ENCODE measurements at places on chromosomes 1 and 21. TPM values are rescaled to one million over a fixed set of nuclear protein-coding genes. Genes with fewer than 3 reads are reported as not detected.
A peak's percentile ranks its signal among the peaks of the same experiment; 100 is the strongest.

ALX3 gene
- total RNA-seq: not detected

TFB2M gene
- total RNA-seq: 20.5 TPM

TSPEAR gene
- not detected for total RNA-seq

HES4 gene
- total RNA-seq: not detected

SDHB gene
- total RNA-seq: 157 TPM

ESRRG gene
- not detected for total RNA-seq

TCEA3 gene
- total RNA-seq: not detected

C8B gene
- not detected for total RNA-seq

TBX19 gene
- 1.1 TPM for total RNA-seq

LAD1 gene
- total RNA-seq: 0.76 TPM

GRCh38 chr1:15219280-15220023 lies 27.6 kb upstream of the FHAD1 start:
- no peaks in the 10 kb centered on the region for H3K27me3 ChIP-seq
- H3K4me3 ChIP-seq: no peak overlapping the region
- no peak overlapping the region for H3K27ac ChIP-seq
- no peaks in the 10 kb centered on the region for H3K4me1 ChIP-seq

- H3K27ac ChIP-seq: peak overlapping the region; percentile 73
- no peak for DNase-seq
- H3K4me1 ChIP-seq: peaks cover 75% of the 10 kb centered on the region
- peaks cover 10% of the 10 kb centered on the region for H3K36me3 ChIP-seq
Observed at GRCh38 chr1:1858382-1859086, 32.4 kb downstream of the GNB1 start.

- DNase-seq: no peak
- no peaks in the 10 kb centered on the region for H3K27me3 ChIP-seq
- H3K27ac ChIP-seq: no peak overlapping the region
- H3K36me3 ChIP-seq: no peaks in the 10 kb centered on the region
Observed at GRCh38 chr1:58573705-58574591, 3.1 kb downstream of the TACSTD2 start.

GRCh38 chr1:223223091-223223995 lies 80.3 kb upstream of the TLR5 start:
- H3K27ac ChIP-seq: peak overlapping the region; percentile 34
- no peak for DNase-seq
- peaks cover 26% of the 10 kb centered on the region for H3K4me1 ChIP-seq
- no peaks in the 10 kb centered on the region for H3K36me3 ChIP-seq

- H3K36me3 ChIP-seq: no peaks in the 10 kb centered on the region
- peaks cover 7% of the 10 kb centered on the region for H3K4me1 ChIP-seq
- DNase-seq: no peak
- no peak overlapping the region for H3K4me3 ChIP-seq
Observed at GRCh38 chr1:202250982-202251381, 57.4 kb downstream of the LGR6 start.

DNA sequence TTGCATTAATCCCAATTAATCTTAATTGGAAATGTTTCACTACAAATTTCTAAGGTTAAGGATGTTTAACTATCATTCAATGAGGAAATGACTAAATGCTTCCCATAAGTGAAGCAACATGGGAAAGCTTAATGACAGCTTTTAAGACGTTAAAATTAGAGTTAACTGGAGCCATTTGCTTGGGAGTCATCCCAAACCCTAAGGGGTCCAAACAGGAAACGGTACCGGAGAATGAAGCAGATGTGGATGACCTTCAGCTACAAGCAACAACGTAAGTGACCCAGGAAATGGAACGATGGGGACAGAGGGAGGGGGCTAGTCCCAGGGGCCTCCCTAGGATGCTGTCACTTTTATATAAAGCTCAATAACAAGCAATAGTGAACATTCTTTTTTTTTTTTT lies 62.2 kb downstream of the CAPZB start:
- H3K27me3 ChIP-seq: no peaks in the 10 kb centered on the region
- H3K4me3 ChIP-seq: no peak overlapping the region
- H3K27ac ChIP-seq: no peak overlapping the region
- H3K4me1 ChIP-seq: no peaks in the 10 kb centered on the region

DNA sequence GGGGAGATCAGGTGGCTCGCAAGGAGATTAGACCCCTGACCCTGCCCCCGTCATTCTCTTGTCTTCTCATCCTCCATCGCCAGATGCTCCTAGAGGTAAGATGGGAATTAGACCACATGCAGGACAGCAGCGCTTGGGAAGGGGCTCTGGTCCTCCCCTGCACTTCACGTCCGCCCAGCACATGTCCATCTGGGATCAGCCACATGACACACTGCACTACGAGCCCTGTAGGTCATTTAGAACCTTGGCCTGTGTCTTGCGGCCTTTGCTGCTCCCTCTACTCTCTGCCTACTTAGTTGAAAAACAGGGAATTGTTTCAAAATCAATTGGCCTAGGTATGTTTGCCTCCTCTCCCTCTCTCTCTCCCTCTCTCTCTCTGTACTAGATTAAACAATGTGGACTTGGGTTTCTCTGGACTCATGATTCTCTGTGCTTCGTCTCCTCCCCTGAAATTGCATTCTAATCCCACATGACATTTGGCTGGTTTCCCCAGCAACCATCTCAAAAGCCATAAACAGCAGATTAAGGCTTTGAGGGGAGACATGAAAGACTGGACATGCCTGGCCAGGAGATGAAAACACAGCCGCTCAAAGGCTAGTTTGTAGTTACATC lies 3.8 kb upstream of the NCMAP start:
- H3K36me3 ChIP-seq: no peaks in the 10 kb centered on the region
- peaks cover 18% of the 10 kb centered on the region for H3K4me1 ChIP-seq
- H3K4me3 ChIP-seq: no peak overlapping the region
- no peaks in the 10 kb centered on the region for H3K27me3 ChIP-seq
- DNase-seq: no peak

DNA sequence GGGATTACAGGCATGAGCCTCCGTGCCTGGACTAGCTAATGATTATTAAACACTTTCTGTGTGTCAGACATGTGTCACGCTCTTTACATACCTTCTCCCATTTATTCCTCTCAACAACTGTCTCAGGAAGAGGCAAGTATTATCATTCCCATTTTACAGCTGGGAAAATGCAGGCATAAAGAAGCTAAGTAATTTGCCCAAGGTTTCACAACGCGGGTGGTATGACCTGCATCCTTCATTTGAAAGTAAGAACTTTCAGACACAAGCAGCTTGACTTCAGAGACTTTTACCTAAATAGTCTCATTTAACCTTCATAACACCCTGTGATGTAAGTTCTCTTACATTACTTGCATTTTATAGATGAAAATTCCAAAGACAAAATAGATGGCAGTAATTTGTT lies 1.0 kb upstream of the ZSCAN20 start:
- no peak overlapping the region for H3K27ac ChIP-seq
- H3K27me3 ChIP-seq: no peaks in the 10 kb centered on the region
- 0 out of 2 replicates have a peak overlapping the region, but pooled peaks have one; percentile 62 for H3K4me3 ChIP-seq
- no peaks in the 10 kb centered on the region for H3K36me3 ChIP-seq
- DNase-seq: no peak

DNA sequence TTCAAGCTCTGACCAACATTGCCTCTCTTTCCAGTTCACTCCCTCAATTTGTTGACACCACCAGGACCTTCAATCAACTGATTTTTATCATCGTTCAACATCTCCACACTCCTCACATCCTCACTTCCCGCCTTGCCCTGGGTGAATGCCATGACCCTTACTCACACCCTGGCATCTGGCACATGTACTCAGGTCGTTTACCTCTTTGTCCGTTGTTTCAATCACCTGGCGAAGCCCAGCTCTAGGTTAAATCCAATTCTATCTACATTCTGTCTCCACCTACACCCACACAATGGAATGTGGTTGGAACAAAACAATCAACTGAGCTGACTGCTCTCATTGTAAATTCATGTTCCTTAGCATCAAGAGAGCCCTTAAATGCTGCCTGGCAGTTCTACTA lies 24.2 kb upstream of the TBX15 start:
- no peaks in the 10 kb centered on the region for H3K4me1 ChIP-seq
- no peaks in the 10 kb centered on the region for H3K36me3 ChIP-seq
- H3K4me3 ChIP-seq: no peak overlapping the region
- DNase-seq: no peak

GRCh38 chr1:5597991-5598823 lies 394.0 kb downstream of the NPHP4 start:
- DNase-seq: peak; percentile 59
- no peaks in the 10 kb centered on the region for H3K27me3 ChIP-seq
- no peaks in the 10 kb centered on the region for H3K4me1 ChIP-seq
- H3K36me3 ChIP-seq: no peaks in the 10 kb centered on the region
- H3K27ac ChIP-seq: no peak overlapping the region

DNA sequence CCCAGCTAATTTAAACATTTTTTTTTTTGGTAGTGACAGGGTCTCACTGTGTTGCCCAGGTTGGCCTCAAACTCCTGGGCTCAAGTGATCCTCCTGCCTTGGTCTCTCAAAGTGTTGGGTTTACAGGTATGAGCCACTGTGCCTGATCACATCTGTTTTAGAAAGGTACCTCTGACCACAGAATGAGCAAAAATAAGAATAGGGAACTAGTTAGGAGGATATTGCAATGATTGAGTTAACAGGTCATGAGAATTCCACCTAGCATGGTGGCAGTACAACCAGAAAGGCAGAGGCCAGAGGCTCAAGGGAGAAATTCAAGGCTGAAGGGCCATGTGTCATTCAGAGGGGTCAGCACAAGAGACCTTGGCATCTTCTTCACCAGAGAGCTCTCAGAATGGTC lies 49.6 kb downstream of the ELAPOR1 start:
- H3K27ac ChIP-seq: no peak overlapping the region
- H3K27me3 ChIP-seq: no peaks in the 10 kb centered on the region
- peaks cover 9% of the 10 kb centered on the region for H3K4me1 ChIP-seq
- H3K4me3 ChIP-seq: no peak overlapping the region

DNA sequence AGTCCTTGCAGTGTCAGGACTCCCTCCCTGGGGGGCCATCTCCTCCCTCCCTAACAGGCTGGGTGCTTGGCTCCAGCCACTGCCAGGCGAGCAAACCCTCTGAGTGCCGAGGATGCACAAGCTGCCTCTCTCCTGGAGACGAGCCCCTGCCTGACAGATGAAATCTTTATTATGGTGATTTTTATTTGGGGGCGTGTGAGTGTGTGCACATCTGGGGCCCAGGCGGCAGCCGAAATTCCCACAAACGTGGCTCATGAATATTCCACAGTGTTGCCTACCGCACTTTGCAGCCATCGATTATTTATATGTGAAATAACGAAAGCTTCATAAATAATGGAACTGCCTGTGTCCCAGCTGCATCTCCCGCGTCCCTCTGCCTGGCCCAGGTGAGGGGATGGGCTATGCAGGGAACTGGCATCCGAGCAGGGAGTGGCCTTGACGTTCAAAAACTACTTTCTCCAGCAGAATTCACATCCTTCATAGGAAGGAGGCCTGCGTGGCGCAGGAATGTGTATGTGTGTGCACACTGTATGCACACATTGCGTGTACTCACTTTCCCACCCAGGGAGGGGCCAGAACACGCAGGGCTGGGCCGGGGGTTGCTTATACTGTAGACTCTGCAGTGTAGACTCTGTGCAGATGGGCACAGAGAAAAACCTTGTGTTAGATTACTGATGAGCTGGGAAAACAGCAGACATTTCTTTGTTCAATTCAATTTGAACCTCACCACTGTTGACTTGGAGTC lies 73.1 kb downstream of the UBIAD1 start:
- H3K4me3 ChIP-seq: no peak overlapping the region
- DNase-seq: no peak
- no peaks in the 10 kb centered on the region for H3K27me3 ChIP-seq
- no peak overlapping the region for H3K27ac ChIP-seq
- no peaks in the 10 kb centered on the region for H3K4me1 ChIP-seq

GRCh38 chr1:184990204-184990603 lies 15.9 kb upstream of the NIBAN1 start:
- no peak for DNase-seq
- H3K4me3 ChIP-seq: no peak overlapping the region
- H3K36me3 ChIP-seq: no peaks in the 10 kb centered on the region

GRCh38 chr1:19975423-19976193 lies 3.8 kb downstream of the PLA2G2A start:
- no peak for DNase-seq
- no peaks in the 10 kb centered on the region for H3K27me3 ChIP-seq
- H3K27ac ChIP-seq: no peak overlapping the region
- H3K36me3 ChIP-seq: no peaks in the 10 kb centered on the region
- no peak overlapping the region for H3K4me3 ChIP-seq

GRCh38 chr21:26089730-26090129 lies 80.8 kb downstream of the APP start:
- H3K27ac ChIP-seq: no peak overlapping the region
- H3K36me3 ChIP-seq: no peaks in the 10 kb centered on the region
- H3K27me3 ChIP-seq: no peaks in the 10 kb centered on the region
- H3K4me3 ChIP-seq: no peak overlapping the region

- H3K4me3 ChIP-seq: no peak overlapping the region
- H3K4me1 ChIP-seq: no peaks in the 10 kb centered on the region
- no peaks in the 10 kb centered on the region for H3K36me3 ChIP-seq
- DNase-seq: no peak
- H3K27ac ChIP-seq: no peak overlapping the region
- no peaks in the 10 kb centered on the region for H3K27me3 ChIP-seq
Observed at GRCh38 chr1:216836316-216836715, 113.1 kb upstream of the ESRRG start.

DNA sequence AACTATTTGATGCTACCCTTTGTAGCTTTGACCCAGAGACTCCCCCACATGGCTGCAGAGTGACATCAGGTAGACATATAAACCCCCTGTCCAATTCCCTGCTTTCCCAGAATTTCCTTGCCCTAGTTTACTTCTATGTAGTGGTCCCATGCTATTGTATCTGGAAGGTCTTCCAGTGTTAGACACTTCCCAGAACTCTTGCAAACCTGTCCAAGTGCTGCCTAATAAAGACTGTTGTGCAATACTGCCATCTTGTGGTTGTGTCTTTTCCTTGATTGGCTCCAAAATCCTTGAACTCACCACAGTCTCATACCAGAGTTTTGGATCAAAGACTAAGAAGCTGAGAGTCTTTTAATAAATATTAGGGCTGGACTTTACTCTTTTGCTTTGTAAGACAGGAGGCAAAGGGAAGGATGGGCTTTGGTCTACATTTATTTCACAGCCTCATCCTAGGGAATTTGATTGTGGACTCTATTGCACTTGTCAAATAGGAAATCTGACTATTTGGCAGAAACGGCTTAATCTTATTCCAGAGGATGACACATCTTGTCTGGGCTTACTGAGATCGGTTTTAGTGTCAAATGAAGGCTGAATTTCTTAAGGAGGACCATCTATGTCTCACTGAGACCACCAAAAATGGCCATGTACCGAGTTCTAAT lies 169.9 kb downstream of the LRRC7 start:
- H3K36me3 ChIP-seq: no peaks in the 10 kb centered on the region
- no peak overlapping the region for H3K4me3 ChIP-seq
- no peaks in the 10 kb centered on the region for H3K4me1 ChIP-seq
- H3K27ac ChIP-seq: no peak overlapping the region
- DNase-seq: peak; percentile 82

- H3K36me3 ChIP-seq: no peaks in the 10 kb centered on the region
- peaks cover 36% of the 10 kb centered on the region for H3K4me1 ChIP-seq
- H3K27me3 ChIP-seq: peaks cover 5% of the 10 kb centered on the region
- no peak for DNase-seq
- H3K4me3 ChIP-seq: no peak overlapping the region
Observed at GRCh38 chr1:13703558-13704490, 3.8 kb downstream of the PRDM2 start.
